Stimulated activated CD8-positive, alpha-beta memory T cell treated with anti-CD3 and anti-CD28 coated beads, Interleukin-15, amount 100 ng/mL, for 48 hours (primary cell): ENCODE measurements at places on chromosomes 4 and X.

GRCh38 chr4:110793890-110794554, 171.1 kb upstream of the PITX2 start:
- no peak for DNase-seq

DNA sequence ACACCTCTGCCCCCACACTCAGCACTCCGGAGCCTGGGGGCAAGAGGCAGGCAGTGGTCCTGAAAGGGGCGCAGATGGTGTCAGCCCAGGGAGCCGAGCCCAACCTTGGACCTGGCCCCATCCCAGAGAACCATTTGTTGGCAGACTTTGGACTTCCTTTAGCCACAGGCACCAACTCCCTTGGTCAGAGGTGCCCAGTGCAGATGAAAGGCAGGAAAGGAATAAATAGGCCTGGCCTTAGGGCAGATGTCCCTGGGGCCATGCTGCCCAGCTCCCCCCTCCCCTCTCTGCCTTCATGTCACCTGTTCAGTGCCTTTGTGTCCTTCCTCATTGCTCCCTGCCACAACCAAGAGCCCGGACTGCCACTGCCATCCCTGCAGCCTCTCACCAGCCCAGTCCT, 52.8 kb downstream of the SEL1L3 start:
- DNase-seq = no peak

- DNase-seq = no peak
These were observed 36.1 kb downstream of the COQ2 start for GRCh38 chr4:83248486-83248885.

- DNase-seq = no peak
These were observed 12.7 kb downstream of the GAB3 start for GRCh38 chrX:154738011-154738738.

GRCh38 chrX:129092757-129093156, 430.5 kb downstream of the SMARCA1 start:
- no peak for DNase-seq

- no peak for DNase-seq
These were observed 103.5 kb upstream of the PPARGC1A start for GRCh38 chr4:23993373-23993772.

GRCh38 chrX:49291615-49292337, 11.7 kb upstream of the GAGE10 start:
- DNase-seq = peak; percentile 39

- DNase-seq = no peak
These were observed 11.2 kb upstream of the PGRMC2 start for GRCh38 chr4:128298852-128299251.

DNA sequence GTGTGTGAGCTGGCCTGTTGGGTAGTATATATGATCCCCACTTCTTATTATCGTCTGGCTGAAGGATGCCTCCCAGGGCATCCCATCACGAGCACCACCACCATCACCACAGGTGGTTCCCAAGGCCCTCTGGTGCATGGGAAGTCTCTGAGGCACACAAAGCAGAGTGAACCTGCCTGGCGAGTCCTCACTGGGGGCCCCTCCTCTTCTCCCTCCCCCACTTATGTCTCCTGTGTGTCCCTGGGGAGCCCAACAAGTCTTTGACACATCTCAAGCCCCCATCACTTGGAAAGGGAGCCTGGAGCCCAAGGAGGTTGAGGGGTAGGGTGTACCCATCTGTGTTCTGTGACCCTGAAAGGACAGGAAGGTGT, 45.5 kb upstream of the NKX1-1 start:
- DNase-seq = no peak

GRCh38 chr4:170750519-170750918, 660.8 kb upstream of the AADAT start:
- no peak for DNase-seq

DNA sequence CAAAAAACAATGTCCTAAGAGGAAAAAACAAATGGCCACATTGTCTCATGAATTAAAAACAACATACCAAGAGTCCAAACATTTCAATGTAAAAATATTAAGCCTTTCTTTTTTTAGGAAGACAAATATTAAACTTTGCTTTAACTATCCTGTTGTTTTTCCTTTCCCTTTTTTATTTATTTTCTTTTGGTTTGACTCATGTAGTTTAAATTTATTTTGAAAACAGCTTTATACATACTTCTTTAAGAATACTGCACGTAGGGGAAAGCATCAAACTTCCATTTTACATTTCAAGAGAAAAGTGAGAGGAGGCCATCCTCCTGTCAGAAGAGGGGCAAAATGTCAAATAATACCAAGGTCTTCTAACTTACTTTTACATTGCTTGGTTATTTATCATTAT, 8.7 kb downstream of the GAB1 start:
- DNase-seq = no peak

GRCh38 chrX:1487401-1487800, 34.7 kb upstream of the ASMTL start:
- DNase-seq = no peak

DNA sequence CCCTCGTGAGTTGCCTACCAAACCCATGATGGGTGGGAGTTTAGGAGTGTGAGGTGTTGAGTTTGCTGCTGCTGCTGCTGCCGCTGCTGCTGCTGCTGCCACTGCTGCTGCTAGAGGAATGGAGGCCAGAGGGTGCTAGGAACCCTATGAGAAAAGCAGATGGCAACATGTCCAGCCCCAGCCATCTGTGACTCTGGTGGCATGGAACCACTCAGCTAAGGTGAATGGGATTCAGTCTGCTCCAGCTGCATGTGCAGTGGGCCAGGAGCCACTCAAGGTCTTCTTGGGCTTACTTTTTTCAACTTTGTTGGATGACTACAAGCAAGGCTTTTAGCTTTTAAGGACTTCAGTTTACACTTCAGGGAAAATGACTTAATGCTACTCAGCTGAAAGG, 103.8 kb downstream of the RTL5 start:
- no peak for DNase-seq

GRCh38 chr4:53601251-53601764, 10.0 kb upstream of the LNX1 start:
- no peak for DNase-seq

GRCh38 chr4:166123546-166123945, 250.5 kb downstream of the TLL1 start:
- no peak for DNase-seq

DNA sequence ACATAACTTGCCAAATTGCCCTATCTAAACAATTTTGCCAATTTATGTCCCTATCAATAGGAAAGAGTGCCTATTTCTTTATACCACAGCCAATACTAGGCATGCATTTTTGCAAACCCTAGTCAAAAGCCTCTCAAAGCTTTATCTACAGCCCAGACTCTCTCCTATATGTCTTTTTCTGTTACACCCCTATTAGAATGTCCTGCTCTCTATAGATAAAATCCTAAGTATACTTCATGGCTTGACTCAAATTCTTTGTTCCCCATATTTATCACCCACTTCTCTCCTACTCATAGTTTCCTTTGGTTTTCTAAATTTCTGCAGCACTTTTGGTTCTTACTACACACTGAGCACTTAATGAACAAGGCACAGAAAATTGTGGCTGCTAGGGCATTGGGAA, 38.0 kb downstream of the NUP62CL start:
- DNase-seq = no peak

DNA sequence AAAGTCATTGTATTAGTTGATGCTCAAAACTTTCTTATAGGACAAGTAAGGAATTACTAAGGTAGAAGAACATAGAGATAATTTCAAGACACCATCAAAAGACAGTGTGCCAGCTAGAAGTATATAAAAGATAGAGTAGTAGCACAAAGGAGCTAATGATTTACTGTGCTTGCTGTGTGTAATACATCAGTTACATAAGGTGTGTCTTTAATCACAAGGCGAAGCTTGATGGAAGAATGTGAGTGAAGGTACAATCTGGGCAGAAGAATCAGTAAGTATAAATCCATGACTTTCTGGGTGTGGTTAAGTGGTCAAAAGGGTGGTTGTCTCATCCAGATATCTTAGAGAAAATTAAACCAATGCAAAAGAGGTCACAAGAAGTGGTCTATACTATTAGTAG, 95.1 kb upstream of the BOD1L1 start:
- DNase-seq = no peak

DNA sequence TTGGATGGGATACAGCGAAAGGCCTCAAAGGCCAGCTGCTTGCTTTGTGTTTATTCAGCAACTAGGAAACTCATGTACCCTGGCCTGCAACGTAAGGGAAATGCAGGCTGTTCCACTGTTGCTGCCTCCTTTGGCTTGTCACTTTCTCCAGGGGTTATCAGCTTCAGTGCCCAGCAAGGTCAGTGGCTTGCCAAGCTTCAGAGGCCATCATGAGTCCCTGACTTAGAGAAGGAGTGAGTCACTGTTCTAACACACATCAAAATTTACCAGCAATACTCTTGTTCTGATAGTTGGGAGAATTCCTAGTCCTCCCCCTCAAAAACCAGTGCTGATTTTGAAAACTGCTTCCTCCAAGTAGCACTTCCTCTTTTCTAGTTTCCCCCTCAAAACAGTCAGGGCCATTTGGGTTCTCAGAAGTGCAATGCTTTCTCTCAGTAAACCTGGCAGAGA, 250.8 kb downstream of the ARHGAP24 start:
- no peak for DNase-seq

- no peak for DNase-seq
These were observed 8.1 kb upstream of the MRPL1 start for GRCh38 chr4:77854431-77855111.

DNA sequence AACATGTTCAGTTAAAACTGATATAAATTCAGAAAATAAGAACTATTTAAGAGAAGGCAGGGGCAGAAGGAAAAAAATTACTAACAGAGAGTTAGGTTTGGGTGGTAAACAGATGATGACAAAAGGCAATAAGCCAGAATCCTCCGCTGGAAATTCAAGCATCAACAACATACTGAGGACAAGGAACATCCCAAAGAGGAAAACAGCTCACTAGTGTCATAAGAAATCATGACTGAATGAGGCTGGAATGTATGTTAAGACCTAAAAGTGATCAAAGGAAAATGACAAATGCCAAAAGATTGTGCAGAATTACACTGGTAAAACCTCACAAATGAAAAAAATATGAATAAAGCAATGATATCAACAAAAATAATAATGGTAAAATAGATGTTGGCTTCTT, 88.4 kb downstream of the WDFY3 start:
- DNase-seq = no peak

DNA sequence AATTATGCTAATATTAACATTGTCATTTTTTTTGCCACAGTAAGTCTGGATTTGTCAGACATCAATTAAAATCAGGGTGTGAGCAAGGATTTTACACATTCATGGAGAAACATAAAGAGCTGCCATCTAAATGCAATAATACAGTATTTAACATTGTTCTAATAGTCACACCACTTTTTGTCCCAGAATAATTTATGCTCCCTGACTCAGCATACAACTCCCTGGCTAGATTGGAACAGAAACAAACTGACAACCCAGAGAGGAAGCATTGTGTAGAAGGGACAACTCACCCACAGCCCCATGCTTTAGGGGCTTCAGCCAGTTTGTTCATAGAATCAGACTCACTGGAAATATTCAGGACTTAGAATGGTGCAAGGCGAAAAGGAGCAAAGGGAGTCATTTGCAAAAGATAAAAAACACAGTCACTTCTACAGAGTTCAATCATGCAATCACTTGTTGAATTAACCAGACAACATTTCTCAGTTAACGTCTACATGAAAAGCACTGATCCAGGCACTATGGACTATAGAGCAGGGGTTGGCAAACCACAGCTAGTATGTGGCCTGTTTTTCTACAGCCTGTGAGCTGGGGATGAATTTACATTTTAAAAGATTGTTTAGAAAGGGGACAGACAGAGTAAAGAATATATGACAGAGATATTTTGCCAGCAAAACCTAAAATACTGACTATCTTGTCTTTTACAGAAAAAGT, 26.4 kb upstream of the SEC24B start:
- DNase-seq = no peak

DNA sequence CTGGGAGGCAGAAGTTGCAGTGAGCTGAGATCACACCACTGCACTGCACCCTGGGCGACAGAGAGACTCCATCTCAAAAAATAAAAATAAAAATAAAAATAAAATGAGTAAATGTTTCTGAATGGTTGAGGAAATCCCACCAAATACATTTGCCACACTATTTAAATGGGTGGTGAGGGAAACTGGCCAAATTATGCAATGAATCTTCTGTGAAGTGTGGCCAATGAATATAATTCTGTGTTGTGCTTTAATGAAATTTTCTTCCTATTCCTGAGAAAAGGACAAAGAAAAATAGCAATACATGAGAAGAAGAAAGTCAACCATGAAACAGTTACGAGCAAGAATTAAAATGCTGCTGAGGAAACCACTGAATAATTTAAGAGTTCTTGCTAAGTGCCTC, 69.9 kb downstream of the CAMK2D start:
- DNase-seq = no peak

DNA sequence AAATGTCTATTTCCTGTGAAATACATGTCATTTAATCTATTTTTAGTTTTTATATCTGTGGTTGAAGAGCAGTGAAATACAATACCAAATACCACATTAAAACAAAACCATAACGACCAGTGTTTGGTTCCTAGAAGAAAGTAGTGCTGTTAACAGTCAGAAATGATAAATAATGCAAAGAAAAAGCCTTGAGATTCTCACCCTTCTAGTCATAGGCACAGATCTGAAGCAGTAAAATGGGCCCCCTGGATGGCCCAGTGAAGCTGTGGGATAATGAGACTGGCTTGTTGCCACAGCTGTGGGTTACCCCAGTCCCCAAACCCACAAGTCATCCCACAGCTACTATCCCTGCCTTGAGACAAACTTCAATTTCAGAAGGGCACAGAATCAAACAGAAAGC, 137.3 kb upstream of the RPL34 start:
- DNase-seq = peak; percentile 36

DNA sequence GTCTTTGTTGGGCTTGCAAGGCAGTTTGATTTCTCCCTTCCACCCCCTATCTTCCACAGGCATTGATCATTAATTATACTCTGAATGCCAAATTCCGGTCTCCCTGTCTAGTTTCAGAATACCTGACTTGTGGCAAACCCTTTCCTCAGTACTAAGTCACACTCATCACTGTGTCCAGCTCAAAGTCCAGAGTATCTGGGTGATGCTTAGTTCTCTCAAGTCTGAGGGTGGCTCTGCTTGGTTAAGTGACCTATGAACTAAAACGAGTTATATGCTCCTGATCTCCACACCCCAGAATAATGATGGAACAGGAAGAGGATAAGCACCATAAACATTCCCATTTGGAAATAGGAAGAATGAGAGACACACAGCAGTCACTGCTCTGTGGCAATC, 6.5 kb downstream of the SMIM9 start:
- no peak for DNase-seq

DNA sequence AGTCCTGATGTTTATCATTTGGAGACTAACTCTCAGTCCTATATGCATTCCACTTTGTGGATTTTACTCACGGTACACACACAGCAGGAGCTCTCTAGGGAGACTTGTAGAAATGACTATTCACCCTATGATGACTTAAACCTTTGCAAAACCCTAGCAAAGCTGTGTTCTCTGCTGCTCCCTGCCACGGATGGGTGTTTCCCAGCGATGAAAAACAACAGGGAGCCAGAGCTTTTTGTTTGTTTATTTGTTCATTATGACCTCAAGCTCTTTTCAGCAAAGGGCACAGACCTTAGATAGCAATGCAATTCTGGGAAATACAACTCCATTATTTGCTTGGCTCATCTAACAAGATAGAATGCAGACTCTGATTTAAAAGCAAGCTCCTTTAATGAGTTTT, 156.6 kb downstream of the GRIA3 start:
- no peak for DNase-seq
